ENCODE measurements at places on chromosomes 6 and 20.

DNA sequence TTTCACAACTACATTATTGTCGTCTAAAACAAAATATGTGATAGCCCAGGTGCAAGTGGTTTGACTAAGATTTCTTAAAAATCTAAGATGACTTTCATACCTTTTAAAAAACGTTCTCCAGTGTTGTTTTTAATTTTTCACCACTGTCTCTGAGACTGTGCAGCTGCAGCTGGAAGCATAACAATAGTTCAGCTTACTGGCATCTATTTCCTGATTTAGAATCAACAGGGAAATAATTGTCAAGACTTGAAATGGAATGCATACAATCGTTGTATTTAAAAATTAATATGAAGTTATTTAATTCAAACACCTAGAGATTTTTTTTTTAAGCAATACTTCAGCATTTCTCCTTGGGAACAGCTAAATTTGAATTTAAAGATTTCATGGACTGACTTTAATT, 982.0 kb upstream of the EPHA7 start:
- DNase-seq, result no peak

DNA sequence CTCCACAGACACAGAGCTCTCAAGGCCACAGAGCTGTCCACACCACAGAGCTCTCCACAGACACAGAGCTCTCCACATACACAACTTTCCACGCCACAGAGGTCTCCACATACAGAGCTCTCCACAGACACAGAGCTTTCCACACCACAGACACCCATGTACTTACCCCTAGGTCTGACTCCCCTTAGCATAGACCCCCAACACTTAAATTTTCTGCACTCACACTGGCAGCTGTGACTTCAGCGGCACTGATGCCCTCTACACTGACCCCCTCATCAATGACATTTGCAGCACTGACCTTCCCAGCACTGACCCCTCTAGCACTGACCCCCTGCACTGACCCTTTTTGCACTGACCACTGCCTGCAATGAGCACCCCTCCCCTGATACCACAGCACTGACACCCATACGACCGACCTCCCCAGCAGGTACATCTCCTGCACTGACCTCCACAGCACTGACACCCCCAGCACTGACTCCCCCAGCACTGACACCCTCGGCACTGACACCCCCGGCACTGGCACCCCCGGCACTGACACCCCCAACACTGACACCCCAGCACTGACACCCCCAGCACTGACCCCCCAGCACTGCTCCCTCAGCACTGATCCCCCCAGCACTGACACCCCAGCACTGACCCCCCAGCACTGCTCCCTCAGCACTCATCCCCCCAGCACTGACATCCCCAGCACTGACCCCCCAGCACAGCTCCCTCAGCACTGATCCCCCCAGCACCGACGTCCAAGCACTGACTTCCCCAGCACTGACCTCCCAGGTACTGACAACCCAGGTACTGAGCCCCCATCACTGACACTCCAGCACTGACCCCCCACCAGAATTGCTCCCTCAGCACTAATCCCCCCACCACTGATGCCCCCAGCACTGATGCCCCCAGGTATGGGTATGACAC, 56.5 kb downstream of the ERMARD start:
- no peak for DNase-seq

GRCh38 chr6:345747-346385, 45.7 kb upstream of the IRF4 start:
- DNase-seq, result no peak

DNA sequence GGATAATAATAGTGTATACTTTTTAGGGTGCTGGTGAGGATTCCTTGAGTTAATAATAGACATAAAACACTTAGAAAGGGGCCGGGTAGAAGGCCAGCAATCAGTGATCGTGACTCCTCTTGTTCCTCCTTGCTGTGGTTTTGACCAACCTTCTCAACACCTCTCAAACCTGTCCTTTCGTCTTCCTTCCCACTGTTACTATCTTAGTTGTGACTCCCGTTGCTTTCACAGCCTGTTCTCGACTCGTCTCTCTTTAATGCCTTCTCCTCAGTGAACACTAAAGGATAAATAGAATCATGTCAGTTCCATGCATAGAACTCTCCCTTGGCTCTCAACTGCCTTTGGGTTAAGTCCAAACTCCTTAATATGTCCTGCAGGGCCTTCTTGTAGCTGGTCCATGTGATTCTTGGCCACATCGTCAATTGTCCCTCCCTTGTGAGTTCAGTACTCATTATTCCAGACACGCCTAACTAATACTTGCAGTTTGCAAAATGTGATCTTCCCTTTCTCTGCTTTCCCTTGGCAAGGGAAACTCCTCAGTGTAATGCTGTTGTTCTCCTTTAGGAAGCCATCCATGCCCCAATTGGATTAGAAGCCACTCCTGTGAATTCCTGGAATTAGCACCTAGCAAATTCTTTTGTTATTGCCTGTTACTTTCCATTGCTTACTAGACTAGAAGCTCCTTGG, 164.9 kb downstream of the UTRN start:
- no peak for DNase-seq

DNA sequence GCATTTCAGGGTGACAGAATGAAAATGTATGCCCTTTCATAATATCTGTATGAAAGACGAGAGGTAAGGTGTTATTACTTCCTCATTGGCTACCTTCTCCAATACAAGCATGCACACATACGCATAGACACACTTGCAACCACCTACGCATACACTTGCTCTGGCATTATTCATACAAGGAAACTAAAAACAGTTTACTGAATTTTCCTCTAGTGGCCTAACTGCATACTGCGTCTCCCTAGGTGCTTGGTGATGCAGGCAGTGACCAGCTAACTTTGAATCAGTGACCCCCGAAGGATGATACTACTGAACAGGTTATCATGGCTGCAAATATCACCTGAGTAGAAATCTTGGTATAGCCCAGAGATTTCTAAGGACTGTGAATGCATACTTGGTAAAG, 593.1 kb downstream of the PKHD1 start:
- DNase-seq, result no peak

DNA sequence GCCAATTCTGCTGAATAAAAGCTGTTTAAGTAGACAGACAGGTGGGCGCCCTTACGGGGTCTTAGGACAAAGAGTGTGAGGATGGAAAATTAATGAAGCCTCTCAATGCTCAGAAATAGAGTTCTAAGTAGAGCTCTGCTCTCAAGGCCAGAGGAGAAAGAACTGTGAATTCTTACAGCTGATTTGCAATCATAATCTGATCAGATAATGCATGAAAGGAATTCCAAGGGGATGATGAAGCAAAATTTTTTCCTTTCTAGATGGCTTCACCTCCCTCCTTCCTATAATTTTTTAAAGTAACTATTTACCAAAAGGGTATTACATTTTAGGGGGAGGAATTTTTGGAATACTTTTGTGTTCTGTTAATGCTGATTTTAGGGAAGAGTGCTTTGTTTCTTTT, 308.1 kb upstream of the HS3ST5 start:
- no peak for DNase-seq

DNA sequence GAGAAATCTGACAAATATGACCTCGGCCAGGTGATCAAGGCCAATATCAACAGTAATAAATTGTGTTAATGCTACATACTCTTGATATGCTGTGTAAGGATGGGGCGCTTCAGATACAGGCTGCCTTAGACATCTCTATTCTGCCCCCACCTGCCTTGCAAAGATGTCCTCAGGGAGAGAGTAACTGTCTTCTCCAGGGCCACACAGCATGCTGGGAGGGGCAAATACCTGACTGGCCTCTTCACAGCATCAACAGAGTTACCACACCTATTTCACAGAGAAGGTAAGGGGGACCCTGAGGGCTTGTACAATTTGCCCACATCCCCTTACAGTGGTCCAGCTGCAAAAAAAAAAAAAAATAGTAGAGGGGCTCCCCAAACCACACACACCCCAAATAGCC, 17.2 kb upstream of the KIAA1755 start:
- no peak for DNase-seq

DNA sequence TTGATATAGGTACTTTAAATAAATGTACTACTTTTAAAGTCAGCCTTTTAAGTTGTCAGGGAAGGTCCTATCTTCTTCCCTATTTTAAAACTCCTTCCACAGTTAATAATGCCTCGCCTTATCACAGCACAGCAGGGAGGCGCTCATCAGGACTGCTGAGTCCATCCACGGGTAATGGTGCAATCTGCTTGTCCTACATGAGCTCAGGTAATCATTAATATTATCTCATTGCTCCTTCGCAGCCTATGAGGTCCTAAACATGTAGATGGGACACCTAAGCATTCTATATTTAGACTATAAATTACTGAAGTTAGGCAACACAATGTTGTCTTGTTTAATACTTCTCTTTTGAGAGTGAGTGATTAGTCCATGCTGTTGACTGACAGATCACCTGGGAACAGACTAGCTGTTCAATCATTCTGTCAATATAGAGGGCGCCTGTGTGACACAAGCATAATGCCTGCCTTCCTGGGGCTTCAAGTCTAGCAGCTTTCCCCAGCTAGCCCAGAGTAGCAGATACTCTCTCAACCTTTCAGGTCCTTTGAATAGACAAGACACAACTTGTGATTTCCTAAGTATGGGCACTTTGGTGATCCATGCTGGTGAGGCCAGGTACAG, 91.0 kb downstream of the FYN start:
- DNase-seq, result no peak

GRCh38 chr6:90610301-90610750, 23.5 kb upstream of the MAP3K7 start:
- no peak for DNase-seq

Measured in stimulated activated CD8-positive, alpha-beta memory T cell treated with anti-CD3 and anti-CD28 coated beads, Interleukin-7, amount 100 ng/mL, for 4 hours (primary cell).